Left hindlimb (tissue), 1 donor: ENCODE measurements at places on chromosomes 3 and 15.
A peak's percentile ranks its signal among the peaks of the same experiment; 100 is the strongest.

- peak; percentile 42 for DNase-seq
Measured at GRCh38 chr3:48503401-48504050, 448 bp downstream of the SHISA5 start.

- DNase-seq = no peak
Measured at GRCh38 chr3:36548712-36549111, 168.4 kb downstream of the STAC start.

- DNase-seq = no peak
Measured at GRCh38 chr3:121557426-121557934, 10.3 kb upstream of the ARGFX start.

DNA sequence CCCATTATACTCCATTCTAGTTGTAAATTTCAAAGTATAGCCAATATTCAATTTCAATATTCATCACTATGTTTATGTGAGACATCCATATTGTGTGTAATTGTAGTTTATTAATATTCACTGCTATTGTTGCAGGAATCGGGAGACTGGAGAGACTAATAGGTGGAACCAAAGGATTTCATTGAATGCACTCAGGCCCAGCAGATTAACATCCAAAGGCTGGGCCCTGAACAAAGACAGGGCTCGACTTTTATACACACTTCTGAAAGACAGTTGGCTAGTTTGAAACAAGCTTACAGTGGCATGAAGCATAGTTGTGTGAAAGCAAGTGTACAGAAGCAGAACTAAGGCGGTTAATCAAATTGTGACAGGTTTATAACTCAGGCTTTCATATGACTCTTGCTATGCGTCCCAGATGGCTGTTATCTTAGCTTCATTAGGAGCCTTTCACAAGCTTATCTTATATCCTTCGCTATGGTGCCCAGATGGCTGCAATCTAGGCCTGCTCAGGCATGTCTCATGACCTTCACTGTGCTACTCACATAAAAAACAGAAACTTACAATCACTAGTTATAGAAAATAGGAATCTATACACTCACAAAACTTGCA, 1038.8 kb upstream of the EPHA6 start:
- DNase-seq = no peak

DNA sequence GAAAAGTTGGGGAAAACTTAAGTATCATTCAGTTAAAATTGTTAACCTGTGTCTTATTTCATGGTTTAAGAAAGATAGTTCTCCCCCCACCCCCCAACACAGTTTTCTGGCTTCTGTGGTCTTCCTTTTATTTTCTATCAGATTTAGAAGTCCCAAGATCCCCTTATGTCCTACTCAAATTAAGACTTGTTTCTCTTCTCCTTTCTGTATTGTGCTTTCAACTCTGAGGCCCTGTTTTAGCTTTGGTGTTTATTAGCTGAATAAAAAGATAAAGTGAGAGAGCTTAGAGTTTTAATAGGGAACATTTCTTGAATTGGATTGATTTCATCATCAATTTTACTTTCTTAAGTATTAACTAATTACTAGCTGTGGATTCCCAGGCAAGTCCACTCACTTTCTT, 62.6 kb downstream of the AKAP13 start:
- DNase-seq = no peak

GRCh38 chr3:13661121-13661520, 112.2 kb downstream of the FBLN2 start:
- no peak for DNase-seq

DNA sequence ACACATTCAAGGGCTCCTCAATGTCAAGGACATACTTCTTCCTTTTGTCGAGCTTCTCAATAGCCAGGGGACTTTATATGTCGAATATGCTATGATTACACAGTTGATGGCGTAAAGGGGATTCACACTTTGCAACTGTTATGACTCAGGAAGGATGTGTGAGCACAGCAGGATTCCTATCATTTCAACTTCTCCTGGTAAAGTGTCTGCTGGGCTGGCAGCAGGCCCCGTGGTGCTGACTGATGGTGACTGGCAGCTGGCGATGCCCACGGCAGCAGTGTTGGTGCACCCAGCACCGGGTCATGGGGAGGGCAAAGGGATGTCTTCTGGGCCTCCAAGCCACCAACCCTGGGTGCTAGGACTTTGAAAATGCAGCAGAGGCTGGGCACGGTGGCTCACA, 44.8 kb upstream of the GNB5 start:
- no peak for DNase-seq

- DNase-seq = no peak
Measured at GRCh38 chr15:40843885-40844695, at the start of gene SPINT1. SPINT1 (plus strand) TSS chr15:40844048; CDS start chr15:40844555, 507 bp downstream.

- no peak for DNase-seq
Measured at GRCh38 chr3:143839980-143840379, 8.3 kb downstream of the SLC9A9 start.

- DNase-seq = no peak
Measured at GRCh38 chr3:135261916-135262315, 466.9 kb downstream of the EPHB1 start.

- DNase-seq = no peak
Measured at GRCh38 chr3:115688418-115688817, 65.1 kb downstream of the GAP43 start.

GRCh38 chr3:194333212-194333980, 17.7 kb downstream of the CPN2 start:
- peak; percentile 91 for DNase-seq

DNA sequence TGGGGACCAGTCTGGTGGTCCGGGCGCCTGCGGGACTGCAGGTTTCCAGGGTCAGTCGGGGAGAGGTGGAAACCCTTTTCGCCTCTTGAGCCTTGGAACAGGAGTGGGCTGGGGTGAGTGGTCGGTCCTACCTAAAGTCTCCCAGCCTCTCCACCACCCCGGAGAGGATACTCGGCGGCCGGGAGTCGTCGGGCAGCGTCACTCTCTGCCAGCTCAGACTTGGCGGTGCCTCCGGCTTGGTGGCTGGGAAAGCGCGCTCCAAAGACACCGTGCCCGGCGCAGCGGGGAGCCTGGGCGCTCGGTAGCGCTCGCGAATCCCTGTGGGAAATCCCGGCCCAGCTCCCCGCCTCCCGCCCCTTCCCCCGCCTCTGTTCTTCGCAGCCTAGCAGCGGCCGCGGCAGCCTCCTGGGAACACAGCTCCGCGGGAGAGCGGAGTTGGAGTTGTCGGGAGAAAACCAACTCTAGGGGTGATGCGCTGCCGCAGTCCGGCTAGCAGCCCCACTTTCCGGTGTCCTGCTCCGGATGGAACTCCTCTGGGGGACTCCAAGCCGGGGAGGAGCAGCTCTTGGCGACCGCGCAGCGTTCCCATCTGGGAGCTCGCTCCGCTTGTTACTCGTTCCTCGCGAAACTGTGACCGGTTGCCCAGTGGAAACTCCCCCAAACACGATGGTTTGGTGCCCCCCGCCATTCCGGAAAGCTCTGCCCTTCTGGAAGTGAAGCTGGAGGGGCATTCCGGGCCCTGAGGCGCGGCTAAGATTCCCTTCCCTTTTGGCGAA, 1.4 kb downstream of the EPHB1 start:
- no peak for DNase-seq

DNA sequence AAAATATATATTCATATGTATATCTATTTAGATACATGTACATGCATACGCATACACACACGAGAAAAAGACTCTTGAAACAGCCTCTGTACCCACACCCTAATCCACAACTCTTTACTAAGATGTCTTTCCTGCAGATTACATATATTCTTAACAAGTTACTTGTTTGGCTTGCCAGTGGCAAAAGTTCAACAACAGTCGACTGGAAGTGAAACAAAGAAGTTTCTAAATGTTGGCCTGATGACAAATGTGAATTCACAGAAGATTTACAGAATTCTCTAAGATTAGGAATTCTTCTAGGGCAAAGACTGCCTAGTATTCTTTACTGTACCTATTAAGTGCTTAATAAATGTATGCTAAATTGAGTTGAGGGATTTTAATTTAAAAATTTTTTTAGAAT, 116.8 kb downstream of the CDIN1 start:
- no peak for DNase-seq

DNA sequence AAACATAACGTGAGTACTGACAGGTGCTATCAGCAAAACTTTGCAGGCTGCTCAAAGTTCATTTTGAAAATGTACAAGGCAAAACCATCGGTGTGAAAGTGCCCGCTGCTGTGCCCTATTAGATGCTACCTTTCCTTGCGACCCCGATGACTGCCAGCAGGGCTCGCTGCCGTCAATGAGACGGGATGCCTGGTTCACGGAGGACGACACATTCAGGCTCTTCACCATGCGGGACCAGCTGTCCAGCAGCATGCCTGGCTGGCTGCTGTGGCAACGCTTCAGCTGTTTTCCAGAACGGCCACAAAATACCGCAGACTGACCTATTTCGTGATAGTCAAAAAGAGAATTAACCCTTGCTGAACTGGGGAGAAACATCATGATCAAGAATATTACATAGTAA, 92.7 kb upstream of the OCA2 start:
- DNase-seq = peak; percentile 74
